ENCODE measurements at places on chromosomes 2 and 18.
A peak's percentile ranks its signal among the peaks of the same experiment; 100 is the strongest.

GRCh38 chr2:178891959-178892485, 84.8 kb upstream of the TTN start:
- no peak for DNase-seq

DNA sequence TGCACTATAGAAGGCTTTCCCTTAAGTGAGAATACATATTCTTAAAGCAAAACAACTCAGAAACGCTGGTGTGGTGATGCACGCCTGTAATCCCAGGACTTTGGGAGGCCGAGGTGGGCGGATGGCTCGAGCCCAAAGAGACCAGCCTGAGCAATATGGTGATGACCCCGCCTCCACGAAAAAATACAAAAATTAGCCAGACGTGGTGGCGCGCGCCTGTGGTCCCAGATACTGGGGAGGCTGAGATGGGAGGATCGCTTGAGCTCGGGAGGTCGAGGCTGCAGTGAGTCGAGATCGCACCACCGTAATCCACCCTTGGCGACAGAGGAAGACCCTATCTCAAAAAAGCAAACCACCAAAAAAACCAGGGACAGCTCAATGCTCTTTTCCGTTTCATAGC, 750 bp upstream of the CCDC150 start:
- no peak for DNase-seq

DNA sequence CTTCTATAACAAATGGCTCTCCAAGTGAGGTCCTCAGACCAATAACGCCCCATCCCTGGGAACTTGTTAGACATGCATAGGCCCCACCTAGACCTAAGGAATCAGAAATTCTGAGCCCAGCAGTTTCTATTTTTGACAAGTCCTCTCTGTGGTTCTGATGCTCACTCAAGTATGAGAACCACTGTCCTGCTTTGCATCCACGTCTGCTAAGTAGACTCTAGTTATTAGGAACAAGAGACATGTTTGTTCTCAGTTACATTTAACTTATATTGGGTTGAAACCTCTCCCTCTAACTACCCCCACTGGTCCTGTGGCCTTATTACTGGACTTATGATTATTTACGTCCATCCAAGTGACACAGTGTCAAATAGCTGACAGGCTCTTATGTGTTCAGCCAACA, 70.3 kb downstream of the TMEM17 start:
- DNase-seq, result no peak

GRCh38 chr2:100840519-100840918, 20.6 kb downstream of the NPAS2 start:
- DNase-seq, result no peak

DNA sequence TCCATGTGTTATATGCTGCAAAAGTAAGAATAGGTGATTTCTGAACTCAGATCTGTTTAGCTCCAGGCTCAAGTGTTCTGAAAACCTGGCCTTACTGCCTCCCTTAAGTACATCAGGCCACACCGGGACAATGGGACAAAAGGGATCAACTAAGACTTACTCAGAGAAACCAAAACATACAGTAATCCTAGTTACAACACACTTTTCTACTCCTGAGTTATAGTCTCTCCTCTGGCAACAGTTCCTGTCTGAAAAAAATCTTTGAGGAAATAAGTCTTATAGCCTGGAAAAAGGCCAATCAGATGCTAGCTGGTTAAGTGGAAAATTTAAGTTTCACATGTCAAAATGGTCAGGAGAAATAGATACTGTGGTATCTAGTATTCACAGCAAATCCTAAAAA, 5.6 kb downstream of the METTL5 start:
- no peak for DNase-seq

DNA sequence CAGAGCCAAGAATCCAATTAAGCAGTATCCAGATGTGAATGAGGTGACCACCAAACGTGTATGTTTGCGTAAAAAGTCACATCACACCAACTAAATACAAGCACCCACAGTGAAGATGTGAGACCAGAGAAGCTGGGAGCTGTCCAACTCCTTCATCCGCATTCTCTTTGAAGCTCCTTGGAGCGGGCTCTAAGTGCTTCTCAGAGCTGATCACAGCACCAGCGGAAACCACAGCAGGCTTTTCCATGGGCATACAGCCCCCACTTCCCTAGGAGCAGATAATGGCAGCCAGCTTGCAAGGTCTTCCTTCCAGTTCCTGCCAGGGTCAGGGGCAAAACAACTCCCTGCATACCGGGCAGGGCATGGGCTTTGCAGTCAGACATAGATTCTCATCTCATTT, 36.4 kb downstream of the REEP1 start:
- no peak for DNase-seq

DNA sequence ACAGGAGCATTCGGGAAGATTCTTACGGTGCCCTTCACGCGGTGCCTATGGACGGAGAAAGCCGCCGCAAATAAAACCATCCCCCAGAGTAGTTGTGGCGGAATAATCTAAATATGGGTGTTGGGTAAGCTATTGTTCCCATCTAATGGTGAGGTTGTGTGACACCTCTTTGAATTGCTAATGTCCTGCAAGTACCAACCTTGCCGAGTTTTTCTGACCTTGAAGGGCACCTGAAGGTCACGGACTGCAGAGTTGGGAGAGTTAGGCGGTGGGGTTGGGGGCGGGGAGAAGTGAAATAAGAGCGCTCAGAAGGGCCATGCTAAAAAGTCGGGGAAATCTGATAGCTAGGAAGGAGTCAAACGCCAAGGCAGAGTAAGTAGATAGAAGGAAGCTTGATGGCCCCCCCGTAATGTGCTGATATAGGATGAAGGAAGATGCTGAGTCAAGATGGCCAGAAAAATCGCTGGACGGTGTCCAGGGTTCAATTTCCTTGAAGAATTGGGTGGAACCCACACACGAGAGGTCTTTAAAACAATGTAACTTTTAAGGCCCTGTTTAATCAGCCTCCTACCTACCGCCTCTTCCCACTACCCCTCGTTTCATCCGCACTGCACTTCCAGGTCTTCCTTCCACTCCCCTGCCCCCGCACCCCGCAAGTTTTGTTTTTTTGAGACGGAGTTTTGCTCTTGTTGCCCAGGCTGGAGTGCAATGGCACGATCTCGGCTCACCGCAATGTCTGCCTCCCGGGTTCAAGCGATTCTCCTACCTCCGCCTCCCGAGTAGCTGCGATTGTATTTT, 600 bp downstream of the KATNAL2 start:
- no peak for DNase-seq

DNA sequence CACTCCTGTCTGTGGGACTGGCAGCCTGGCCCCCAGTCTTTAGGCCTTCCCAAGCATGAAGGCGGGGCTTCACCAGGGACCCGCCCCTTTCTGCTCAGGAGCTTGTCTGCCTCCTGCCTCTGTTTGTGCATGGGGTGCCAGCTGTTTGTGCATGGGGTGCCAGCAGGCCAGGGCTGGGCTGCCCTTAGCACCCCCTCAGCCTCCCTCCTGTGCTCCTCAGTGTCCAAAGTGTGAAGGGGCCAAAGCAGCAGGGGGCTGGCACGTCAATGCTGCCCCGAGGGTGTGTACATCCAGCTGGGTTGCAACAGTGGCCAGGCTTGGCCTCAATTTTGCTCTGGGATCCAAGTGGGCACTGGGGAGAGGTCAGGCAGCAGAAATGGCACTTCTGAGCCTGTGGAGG, 298.0 kb upstream of the GALNT5 start:
- no peak for DNase-seq

DNA sequence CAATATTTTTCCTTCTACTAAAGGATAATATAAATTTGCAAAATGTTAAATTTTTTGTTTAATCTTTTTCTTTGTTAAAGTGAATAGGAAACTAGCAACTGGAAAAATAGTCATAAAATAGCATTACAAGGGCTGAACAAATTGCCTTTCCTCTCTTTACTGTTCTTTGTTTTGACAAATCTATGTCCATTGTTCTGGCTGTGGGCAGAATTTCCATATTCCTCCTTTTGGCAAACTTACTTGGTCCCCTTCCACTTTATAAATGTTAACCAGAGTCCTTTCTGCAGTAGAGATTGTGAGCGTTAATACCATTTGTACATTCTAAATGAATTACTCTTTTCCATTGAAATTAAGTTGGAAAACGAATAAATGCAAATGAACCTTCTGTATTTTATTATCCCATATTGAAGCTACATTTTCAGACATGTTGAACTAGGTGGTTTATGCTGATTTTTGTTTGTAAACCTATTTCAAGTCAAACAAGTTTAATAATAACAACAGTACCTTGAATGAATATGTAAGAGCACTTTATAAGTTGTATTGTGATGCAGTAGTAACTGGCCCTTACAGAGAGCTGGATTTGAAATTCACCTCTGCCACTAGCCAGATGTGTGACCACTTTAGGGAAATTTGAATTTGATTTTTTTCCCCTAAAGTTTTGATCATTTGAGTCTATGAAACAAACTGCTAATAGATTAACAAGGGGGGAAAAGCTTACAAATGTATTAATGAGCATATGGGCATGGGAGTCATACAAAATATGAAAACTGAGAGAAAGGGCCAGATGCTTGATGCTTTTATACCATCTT, 3.3 kb downstream of the RNF125 start:
- DNase-seq, result no peak

GRCh38 chr2:210428393-210429179, 48.0 kb downstream of the LANCL1 start:
- no peak for DNase-seq

DNA sequence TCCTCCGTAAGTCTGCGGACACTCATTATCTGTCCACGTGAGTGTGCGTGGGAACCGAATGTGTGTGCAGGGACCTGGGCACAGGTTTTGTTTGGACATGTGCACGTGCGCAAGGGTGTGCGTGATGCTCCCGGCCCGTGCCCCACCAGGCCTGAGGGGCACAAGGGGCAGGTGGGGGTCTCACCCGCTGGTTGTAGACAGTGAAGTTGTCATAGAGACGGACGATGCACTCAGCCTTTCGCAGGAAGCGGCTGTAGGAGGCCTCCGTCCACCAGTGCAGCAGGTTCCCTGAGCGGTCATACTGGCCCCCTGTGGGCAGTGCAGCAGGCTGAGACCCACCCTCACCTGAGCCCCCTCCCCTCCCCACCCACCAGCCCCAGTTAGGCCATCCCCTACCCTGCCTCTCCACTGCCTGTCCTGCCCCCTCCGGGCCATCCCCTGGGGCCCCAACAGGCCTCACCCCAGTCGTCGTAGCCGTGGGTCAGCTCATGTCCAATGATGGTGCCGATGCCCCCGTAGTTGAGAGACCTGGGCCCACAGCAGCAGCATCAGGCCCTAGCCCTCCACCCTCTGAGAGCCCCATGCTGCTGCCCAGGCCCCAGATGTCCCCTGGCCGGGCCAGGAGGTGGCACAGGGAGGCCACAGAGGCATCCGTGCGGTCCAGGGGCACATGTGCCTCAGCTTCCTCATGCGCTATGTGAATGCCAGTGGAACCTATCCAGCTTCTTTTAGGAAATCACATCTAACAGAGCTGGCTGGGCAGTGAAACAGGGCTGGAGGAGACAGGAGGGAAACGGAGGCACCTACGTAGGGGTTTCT, 6.1 kb downstream of the ECEL1 start:
- DNase-seq, result no peak

- peak; percentile 79 for DNase-seq
Measured at GRCh38 chr2:96538487-96539214, 2.1 kb downstream of the ARID5A start.

GRCh38 chr2:235592430-235592829, 98.6 kb downstream of the AGAP1 start:
- no peak for DNase-seq

GRCh38 chr2:76813084-76813483, 709.1 kb downstream of the LRRTM4 start:
- DNase-seq, result no peak

DNA sequence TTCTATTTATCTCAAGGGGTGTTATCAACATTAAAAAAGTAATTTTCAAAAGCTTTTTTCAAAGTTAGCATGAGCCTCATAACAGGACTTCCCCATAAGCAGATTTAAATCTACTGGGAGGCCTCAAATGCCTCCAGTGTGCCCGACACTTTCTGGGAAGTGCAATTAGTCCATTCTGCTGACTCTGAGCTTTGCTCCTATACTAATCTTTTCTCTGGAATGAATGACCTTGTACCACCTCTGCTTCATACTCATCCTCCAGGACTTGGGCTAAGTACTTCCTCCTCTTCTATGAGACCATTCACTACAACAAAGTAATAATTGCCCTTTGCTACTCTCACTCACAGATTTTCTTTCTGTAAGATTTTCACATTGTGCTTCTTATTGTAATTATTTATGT, 111.1 kb downstream of the RIT2 start:
- no peak for DNase-seq

GRCh38 chr2:33058716-33059470, 112.1 kb downstream of the LTBP1 start:
- no peak for DNase-seq

DNA sequence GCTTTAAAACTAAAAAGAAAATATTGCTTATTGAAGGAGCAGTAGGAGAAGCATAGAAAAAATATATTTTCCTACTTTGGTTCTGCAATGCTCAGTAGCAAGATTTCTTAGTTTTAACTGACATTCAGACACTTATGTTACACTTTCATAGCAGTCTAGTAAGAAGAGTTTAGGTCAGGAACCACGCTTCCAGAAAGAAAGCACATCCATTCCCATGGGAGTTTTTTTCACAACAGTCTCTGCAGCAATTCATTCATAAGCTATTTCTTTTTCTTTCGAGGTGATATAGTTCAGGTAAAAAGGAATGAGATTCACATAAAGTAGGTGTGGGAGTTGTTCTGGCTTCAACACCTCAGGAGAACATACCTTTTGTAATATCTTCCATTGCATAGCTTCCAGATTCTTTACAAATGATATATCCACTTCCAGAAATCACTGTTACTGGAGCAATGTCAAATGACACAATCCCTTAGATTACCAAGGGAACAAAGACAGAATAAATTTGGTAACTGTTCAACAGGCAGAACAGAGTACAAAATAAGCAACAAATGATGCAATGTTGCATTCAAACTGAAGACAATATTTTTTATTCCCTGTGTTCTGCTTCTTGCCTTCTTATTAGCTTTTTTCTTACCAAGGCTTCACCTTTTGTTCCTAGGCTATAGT, 95.2 kb upstream of the GULP1 start:
- no peak for DNase-seq

GRCh38 chr2:70477441-70477844, 76.2 kb downstream of the TGFA start:
- DNase-seq, result no peak

DNA sequence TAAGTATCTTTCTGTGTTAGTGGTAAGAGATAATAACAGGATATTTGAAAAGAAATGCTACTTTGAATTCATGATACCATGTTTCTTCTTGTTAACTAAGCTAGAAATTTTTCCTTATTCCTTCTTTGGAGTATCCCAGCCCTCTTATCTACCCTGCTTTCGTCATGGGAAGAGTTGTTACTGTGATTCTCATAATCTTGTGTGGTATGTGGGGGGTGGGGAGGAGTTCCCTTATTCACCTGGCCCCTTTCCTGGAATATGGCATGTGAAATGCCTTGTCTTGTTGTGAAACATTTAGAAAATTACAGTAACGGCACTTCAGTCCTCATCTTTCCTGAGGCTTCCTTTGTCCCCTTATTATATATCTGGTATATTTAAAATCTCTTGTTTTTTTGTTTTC, 129.9 kb downstream of the NCOA1 start:
- no peak for DNase-seq

DNA sequence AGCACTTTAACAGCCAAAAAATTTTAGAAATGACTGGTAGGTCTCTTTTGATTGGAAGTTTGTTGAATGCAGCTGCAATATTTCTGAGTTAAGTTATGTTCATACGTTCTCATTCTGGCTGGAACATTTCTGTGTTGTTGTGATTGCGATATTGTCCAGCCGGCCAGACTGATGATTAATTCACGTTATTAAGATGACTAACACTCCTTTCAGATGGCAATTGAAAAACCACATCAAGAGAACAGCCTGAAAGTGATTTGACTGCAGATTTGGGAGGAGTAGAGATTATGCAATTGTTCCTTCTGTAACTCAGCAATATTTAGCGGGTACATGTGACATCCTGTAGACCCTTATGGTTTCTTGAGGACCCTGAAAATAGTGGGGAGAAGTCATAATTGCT, 133.7 kb downstream of the FBXO15 start:
- DNase-seq, result no peak

Measured in neural crest cell (in vitro differentiated cells).